ENCODE measurements at places on chromosomes 2 and 18.

DNA sequence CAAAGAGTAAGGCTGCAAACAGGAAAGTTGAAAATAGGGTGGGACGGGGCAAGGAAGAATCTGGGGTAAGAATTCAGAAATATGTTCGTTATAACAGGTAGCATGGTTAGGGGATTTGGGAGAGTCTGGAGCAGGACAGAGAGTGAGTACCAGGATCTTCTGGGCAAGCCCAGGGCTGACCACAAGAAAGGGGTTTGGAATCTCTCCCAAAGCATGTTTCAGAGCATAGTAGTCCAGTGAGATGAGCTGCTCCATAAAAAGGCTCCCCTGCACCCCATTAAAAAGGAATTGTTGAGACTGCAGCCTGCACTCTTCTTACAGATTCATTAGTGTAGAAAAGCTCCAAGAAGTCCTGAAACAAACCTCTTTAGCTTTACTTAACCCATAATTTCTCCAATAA lies 291.1 kb downstream of the MTX2 start:
- DNase-seq, result no peak

GRCh38 chr2:101751875-101752619 lies 54.5 kb downstream of the MAP4K4 start:
- no peak for DNase-seq

DNA sequence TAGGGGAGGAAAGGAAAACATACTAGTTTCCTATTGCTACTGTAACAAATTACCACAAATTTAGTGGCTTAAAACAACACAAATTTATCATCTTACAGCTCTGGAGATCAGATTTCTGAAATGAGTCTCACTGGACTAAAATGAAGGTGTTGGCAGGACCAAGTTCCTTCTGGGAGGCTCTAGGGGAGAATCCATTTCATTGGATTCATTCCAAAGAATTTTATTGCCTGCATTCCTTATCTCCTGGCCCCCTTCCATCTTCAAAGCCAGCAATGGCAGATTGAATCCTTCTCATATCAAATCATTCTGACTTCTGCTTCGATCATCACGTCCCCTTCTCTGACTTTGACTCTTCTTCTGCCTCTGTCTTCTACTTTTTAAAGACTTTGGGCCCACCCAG lies 250.9 kb downstream of the IRS1 start:
- no peak for DNase-seq

DNA sequence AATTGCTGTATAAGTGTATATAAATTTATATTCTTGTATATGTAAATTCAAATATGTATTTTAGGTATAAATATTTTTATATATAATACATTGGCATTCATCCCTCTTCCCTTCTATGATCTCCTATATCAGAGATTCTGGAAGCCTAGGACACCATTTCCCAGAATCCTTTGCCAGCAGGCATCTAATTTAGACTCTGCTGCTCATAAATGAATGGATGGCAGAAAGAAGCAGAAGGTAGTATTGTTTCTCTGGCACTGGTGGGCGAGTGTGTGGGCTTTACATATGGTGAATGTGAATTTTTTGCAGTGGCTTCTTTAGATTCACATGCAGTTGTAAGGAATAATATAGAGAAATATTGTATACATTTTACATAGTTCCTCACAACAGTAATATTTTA lies 215.2 kb upstream of the THSD7B start:
- DNase-seq, result no peak

DNA sequence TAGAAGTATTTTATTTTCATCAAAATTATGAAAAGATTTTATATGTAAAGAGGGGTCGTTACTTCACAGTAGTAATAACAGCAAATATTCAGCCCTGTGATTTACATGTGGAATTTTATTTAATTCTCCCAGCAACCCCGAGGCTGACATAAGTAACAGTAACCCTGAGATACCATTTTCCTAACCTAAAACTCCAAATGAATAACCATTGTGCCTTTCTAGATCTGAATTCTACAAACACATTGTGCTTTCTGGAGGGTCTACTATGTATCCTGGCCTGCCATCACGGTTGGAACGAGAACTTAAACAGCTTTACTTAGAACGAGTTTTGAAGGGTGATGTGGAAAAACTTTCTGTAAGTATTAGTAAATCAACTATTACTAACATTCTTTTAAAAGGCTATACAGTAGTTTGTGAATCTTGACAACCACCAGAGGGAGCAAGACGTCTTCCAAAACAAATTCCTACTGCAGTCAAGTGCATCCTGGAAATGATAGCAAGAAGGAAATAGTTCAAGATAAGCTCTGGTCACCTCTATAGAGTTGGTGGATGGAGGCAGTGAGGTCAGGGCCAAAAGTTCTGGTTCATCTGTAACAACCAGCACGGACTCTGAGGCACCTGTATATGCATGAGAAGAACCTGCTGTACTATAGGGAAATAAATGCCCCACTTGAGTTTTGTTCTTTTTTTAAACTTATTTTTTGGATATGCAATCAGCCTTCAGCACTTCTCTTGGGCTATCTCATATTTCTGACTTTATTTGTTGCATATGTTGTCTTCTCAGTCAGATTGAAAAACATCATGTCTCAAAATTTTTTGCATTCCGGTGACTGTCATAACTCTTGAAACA lies 37.4 kb downstream of the ACTR2 start:
- DNase-seq, result peak; percentile 26

DNA sequence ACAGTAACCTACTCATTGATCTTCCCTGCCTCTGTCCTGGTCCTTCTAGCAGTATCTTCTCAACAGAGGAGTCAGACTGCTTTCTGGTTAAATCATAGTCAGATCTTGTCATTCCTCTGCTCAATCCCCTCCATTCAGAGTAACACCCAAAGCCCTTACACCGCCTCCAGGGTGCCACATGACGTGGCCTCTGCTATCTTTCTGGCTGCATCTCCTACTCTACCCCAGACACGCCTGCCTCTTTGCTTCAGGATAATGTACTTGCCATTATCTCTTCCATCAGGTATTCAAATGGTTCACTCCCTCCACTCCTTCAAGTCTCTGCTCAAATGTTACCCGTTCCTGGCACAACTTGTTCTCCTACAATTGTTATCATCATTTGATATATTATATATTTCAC lies 36.3 kb upstream of the ACVR2A start:
- DNase-seq, result no peak

GRCh38 chr2:123211181-123211580 lies 813.9 kb upstream of the CNTNAP5 start:
- no peak for DNase-seq

DNA sequence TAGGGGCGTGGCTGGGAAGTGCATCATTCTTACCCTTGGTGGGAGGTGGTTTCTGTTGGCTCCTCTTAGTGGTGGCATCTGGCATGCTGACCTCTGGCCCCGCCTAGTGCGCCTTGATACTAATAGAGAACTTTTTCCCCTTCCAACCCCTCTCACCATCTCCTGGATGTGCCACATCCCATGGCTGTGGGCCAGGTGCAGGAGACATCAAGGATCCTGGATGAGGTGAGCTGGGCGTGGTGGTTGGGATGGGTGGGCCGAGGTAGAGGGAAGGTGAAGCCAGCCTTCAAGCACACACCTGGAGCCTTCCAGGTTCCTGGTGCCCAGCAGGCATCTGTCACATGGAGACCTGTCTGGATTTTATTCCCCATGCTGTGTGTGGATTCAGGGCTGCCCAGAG lies 149.2 kb downstream of the DYSF start:
- DNase-seq, result no peak

DNA sequence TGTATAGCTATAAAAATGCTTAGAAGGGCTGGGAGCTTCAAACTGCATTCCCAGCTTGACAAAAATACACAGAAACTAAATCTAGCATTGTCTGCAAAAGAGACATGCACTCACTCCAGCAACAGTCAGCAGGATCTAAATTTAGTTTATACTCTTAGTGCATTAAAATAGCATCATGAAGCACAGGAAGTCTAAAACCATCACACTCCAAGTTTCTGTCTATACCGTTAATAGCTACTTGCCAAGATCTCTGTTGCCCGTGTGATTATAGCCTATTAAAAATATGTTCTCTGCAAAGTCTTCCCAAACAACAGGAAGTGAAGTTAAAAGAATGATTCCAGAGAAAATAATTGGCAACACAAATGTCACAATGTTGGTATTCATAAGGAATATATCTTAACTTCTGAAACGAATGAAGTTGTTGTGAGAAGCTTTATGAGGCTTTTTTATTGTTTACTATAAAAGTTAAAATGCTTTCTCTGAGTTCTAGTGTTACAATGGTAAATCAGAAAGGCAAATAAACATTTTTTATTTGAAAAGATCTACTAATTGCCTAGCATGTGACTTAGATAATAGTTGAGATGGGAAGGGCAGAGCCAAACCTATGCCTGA lies 184.2 kb downstream of the ZNF385B start:
- peak; percentile 5 for DNase-seq

DNA sequence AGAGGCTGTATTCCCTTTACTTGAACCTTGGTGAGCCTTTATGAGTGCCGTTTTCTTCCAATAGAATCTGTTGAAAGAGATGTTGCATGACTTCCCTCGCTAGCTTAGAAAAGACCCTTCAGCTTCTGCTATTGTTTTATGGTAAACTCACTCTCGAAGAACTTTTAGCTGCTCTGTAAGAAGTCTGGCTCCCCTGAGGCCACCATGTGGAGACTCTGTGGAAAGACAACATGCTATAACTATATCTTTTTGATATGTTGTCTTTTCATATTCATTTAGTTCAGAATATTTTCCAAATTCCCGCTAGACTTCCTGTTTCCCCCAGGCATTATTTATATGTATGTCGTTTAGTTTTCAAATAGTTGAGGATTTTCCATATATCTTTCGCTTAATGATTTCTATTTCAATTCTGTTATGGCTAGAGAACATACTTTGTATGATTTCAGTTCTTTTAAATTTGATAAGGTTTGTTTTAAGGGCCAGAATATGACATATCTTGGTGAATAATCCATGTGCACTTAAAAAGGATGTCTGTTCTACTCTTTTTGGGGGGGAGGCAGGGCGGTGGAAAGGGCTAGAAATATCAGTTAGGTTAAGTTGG lies 64.1 kb downstream of the PTPN4 start:
- DNase-seq, result no peak

DNA sequence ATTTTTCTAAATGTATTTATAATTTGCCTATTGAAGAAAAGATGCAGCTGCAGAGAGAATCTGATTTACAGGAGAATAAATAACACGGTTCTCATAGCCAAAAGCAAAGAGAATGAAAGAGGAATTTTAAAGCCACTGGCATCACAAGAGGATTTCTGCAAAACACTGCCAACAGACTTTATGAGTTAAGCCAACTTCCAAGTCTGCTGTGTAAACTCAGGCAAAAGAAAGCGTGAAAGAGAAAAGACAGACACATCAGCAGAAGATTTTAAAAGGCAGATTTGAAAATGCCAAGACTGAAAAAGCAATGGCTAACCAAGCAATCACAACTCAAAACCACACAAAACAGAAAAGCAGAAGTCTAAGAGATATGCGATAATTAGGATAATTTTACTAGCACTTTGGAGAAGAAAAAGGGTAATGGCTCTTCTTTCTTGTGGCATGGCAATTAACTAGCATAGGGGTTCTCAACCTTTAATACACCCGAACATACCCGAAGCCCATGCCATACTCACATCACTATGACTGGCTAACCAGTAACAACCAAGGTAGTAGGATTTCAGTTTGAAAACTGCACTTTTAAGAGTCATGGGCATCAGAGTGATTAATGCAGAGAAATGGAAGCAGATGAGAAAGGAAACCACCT lies 4.9 kb downstream of the DARS1 start:
- no peak for DNase-seq

- no peak for DNase-seq
Measured at GRCh38 chr18:25827961-25828561, 262.4 kb downstream of the SS18 start.

GRCh38 chr2:192161656-192162290 lies 33.0 kb downstream of the TMEFF2 start:
- DNase-seq, result no peak

DNA sequence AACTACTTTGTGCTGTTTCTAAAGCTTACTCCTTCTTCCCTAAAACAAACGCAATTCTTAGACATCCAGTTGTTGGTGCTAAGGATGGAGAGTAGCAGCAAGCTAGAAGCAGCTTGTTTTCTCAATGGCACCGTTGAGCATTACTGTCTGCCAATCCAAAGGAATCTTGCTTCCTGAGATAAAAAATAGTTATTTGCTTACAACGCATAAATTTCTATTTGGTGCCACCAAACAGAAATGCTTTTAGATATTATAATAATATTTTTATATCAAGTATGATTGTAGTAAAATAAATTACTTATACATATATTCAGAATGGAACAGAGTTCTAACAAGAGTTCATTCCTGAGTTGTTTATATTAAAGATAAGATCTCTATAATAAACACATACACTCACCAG lies 434.7 kb downstream of the CPS1 start:
- no peak for DNase-seq

DNA sequence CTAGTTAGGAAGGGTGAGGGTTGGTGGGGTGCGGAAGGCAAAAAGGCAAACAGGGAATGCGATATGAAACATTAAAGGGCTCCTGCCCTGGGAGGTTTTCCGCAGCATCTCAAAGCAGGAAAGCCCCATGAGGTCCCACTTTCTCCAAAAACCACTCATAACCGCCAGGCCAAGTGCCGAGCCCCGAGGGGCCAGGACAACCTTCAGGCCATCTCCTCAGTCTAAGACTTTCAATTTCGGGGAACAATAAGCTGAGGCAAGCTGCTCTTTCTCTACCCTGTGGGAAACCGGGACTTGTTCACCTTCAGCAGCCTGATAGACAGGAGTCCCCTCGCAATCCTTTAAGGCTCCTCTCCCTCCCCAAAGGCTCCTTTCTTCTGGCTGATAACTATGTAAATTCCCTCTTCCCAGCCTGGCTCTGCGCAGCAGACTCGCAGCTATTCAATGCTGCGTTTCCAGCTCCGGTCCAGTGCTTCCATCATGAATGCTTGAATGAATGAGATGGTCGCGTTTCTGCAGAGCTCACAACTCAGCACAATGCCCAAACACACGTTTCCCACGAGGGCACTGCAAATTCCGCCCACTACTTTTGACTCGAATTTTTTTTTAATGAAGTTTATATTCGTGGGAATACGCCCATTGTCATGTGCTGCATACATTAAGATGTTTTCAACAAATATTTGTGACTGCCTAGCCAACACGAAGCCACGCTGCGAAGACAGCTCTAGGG lies 1.4 kb downstream of the LAMA1 start:
- DNase-seq, result peak; percentile 59

- DNase-seq, result no peak
Measured at GRCh38 chr2:237455764-237456163, 31.3 kb upstream of the MLPH start.

DNA sequence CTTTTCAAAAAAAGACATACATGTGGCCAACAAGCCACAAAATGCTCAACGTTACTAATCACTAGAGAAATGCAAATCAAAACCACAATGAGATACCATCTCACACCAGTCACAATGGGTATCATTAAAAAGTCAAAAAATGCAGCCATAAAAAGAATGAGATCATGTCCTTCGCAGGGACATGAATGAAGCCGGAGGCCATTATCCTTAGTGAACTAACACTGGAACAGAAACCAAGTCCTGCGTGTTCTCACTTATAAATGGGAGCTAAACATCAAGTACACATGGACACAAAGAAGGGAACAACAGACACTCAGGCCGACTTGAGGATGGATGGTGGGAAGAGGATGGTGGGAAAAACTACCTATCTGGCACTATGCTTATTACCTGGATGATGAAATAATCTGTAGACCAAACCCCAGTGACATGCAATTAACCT lies 17.8 kb upstream of the ATL2 start:
- DNase-seq, result no peak

Measured in right kidney (tissue), 9 donors.